Tibial nerve (tissue), 4 donors: ENCODE measurements at places on chromosomes 2 and 18.

DNA sequence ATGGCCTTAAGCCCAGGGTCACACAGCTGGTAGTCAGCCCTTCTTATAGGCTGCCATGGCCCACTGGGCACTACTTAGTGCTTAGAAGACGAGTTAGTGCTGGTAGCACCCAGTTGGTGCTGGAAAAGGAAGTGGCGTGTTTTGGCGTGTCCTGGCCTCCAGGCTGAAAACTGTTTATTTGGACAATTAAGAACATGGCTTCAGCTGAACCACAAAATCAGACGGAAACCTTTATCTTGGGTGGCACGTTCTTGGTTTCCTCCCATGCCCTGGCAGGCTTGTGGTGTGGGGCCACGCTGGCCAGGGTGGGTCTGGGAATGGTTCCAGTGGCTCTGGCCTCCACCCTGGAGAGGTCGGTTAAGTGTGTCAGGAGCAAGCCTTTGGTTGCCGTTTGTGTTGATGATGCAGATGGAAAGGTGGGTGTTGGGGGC lies 141.5 kb upstream of the HAAO start:
- no peak for DNase-seq

DNA sequence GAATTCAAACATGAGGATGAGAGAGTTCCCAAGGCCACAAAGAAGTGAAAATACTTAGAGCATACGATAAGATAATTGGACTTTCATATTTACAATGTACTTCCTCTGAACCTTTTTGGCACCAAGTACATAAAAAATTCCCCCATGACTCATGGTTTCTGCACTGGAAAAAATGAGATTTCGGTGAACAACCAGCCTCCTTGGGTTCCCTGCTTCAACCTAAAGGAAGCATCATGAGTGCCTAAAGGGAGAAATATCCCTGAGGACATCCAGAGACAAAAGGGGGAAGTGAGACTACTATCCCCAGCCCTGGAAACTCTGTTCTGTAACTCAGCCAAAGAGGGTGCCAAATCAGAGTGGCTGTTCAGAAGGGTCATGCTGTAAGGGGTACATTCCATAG lies 562.7 kb upstream of the SLC39A10 start:
- DNase-seq, result no peak

DNA sequence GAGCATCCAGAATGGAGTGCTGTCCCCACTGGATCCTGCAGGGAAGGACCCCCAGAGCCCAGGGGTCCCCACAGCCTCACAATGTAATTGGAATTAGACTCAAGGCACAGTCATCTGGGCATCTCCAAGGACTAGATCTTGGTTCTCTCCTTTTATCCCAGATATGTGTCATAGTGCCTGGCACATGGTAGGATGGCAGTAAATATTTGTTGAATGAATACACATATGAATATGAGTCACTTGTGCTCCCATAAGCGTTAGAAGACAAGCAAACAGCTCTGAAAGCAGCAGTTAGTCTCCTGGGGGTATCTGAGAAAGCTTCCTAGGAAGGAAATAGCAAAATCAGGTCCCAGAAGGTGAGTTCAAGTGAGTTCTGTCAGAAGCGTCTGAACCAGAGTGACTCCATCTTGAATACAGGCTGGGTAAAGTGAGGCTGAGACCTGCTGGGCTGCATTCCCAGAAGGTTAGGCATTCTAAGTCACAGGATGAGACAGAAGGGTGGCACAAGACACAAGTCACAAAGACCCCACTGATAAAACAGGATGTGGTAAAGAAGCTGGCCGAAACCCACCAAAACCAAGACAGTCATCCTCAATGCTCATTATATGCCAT lies 234.1 kb upstream of the ID2 start:
- no peak for DNase-seq

DNA sequence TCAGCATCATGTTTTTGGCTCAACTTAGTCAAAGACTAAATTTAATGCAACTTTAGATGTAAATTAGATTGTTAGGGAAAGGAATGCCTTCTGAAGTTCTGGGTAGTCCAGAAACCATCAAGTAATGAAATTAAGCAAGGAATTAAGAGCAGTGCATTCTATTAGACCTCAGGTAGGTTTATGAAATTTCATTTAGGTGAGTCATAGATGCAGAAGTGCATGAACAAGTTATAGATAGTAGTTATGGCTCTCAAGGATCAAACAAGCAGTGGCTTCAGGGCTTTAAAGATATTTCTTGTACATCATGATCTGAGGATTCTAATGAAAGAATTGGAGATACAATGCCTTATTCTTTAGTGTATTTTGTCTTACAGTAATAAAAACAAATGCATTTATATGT lies 25.4 kb upstream of the SPOPL start:
- no peak for DNase-seq

GRCh38 chr18:48816554-48816953 lies 134.2 kb downstream of the SMAD7 start:
- DNase-seq, result no peak

DNA sequence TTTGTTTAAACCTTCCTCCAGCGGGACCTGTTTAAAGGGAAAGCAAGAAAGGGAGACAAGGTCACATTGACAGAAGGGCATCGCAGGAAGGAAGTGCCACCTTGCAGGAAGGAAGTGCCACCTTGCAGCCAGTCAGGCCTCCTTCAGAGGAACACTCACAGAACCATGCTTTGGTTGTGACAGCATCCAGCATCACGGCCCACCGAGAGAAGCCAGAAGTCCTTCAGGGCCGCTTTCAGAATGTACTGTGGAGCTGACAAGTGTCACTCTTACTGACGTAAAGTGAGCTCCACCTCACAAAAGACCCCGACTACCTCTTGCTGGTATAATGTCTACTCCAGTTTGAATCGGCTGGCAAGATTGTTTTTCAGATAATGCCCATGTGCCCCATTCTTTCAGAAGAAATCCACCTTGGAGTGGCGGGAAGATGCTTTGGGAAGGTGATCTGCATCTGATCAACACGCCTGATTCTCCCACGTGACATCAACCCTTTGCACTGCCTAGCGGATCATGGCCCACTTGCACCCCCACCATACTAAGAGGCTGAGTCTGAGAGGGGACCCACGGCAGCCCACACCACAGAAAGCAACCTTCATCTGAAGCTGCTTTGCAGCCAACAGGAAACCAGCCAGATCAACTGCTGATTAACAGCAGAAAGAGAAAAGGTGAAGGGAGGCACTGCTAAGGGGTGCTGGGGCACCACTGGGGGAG lies 99.8 kb downstream of the UXS1 start:
- no peak for DNase-seq

DNA sequence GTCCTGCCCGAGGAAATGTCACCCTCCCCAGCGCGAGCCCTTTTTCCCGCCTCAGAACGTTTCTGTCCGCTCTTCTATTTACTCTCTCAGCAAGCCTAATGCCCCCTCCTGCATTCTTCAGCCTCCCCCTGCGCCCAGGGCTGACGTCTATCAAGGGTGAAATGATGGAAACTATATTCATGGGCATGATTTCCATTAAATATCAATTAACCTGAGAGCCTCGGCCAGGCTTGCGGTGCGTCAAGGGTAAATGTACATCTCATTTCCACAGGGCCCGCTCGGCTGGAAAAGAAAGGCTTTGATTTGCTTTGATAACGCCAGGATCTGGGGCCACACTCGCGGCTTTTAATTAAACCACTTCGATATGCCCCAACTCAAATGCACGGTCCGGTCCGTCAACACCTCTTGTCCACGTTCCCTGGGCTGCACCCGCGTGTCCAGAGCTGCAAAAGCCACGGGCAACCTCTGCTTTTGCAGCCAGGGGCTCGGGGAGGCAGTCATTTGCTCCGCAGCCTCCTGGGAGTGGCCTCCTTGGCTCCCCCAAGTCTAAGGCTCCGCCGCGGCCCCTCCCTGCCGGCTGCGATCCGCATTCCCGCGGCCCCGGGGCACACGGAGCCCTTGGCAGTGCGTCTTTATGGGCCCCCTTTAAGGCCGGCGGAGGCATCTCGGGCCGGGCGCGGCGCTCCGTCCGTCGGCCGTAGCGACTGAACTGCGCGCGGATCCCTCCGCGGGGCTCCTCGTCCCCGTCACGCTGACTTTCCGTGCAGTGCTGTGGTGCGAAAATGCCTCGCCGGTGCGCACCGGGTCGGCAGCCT lies at the start of gene HOXD8:
Gene HOXD8 (plus strand): TSS at position 724 of the 815 bp plus-strand sequence. CDS start 662 bp downstream, outside the sequence.
- no peak for DNase-seq

GRCh38 chr2:235500110-235500760 lies 6.4 kb downstream of the AGAP1 start:
- DNase-seq, result no peak

DNA sequence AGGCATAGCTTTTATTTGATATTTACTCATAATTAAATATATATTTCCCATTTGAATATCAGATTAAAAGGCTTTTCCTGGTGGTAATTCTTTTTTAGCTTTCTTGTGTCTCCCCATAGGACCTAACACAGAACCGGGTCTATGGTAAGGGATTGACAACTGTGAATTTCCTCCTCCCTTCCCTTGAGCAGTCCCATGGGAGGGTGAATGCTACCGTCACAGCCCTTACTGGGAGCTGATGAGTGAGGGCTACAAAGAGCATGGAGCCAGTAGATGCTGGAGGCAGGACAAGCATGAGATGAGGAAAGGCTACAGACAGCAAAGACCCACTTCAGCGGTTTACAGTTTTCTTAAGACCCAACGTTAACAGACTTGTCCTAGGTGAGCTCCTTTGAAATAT lies 170.6 kb upstream of the EPAS1 start:
- DNase-seq, result no peak

DNA sequence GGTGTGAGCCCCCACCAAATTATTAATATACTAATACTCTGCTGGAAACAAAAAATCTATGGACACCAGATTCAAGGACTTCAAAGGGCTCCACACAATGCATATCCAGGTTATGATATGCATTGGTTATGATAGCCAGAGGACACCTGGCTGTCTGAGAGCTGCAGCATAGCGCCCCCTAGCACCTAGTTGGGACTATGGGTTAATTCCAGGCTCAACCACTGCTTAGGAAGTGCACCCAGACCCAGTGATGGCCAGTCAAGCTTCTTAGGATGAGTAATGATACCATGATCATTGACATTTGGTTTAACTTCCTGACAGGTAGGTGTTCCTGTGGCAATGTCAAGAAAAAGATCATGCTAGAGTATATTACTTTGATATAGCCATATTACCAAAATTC lies 3.8 kb upstream of the FRZB start:
- no peak for DNase-seq

- no peak for DNase-seq
Observed at GRCh38 chr18:35049111-35050027, 8.2 kb downstream of the MAPRE2 start.

- no peak for DNase-seq
Observed at GRCh38 chr2:17299891-17300540, 218.2 kb downstream of the RAD51AP2 start.

GRCh38 chr2:184532551-184532950 lies 65.8 kb upstream of the ZNF804A start:
- no peak for DNase-seq

DNA sequence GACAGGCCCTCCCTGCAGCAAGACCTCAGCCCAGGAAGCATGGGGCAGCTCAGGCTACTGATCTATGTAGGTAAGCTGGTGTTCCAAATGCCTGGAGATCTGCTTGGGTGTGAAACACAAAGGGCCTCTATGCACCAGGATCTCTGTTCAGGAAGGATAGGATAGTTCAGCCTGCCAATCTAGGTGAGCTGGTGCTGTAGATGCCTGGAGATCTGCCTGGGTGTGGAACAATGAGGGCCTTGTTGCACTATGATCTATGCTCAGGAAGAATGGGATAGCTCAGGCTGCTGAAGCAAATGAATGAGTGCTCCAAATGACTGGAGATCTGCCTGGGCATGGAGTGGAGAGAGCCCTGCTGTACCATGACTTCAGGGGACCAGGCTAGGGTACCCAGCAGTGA lies 48.9 kb upstream of the MYL1 start:
- no peak for DNase-seq

DNA sequence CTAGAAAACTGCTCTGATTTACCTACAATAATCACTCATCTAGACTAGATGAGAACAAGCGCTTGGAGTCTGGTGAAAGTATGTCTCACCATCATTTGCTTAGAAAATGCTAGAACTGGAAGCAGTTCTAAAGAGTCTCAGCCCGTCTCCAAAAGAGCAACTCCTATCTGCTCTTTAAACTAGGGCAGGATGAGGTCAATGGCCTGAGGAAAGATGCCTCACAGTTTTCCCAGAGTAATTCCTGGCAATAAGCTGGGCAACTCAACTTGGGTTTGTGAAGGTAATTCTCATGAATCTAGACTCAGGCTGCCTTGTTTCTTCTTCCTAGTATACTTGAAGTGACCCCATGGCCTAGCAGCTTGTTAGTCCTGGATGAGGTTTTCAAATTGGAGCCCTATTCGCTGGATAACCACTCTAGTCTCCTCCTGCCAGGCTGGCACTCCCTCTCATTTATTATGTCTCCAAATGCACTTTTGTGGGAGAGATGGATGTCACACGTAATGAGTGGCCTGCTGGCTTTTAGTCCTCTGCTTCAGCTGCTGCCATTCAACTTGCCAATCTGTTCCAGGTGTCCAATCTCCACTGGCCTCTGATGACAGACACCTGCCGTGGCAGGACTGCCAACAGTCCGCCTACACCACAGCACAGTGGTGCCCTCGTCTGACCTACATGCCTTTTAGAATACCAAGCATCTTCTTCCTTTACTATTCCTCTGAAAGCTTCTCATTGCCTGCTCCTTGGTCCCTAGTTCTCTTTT lies 80.9 kb downstream of the CABYR start:
- no peak for DNase-seq

DNA sequence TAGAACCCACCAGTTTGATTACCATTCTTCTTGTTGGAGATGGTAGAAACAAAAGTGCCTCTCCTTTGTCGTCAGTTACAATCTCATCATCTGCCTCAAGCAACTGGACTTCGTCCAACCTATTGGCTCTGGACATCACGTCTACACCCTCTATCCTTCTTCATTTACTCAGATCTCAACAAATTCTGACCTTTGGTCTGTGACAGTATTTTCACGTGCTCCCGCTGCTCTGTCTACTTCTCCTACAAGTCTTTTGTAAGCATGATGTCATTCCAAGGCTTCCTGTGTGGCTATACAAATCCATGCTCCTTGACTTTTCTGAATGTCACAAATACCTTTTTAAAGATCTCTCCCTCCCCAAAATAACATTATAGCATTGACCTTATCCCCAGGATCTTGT lies 43.0 kb upstream of the PID1 start:
- no peak for DNase-seq

DNA sequence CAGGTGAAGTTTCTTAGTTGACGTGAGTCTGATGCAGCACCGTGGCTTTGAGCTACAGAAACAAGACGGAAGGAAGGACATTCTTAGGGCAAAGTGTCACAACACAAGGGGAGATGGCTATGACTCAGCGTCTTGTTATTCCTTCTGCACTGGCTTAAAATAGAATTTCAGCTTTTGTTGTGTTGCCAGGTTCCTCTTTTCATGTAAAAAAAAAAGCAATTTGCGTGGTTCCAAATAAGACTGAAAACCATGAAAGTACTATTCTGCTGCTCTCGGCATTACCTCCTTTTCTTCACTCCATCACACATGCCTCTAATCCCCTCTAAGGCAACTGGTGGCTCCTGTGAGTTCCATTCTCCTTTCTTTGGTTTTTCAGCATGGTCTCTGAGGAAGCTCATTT lies 150.1 kb downstream of the ANTXR1 start:
- DNase-seq, result no peak

- no peak for DNase-seq
Observed at GRCh38 chr2:105287692-105288091, 41.8 kb downstream of the TGFBRAP1 start.
